NCI-H226 (cell line): ENCODE measurements at places on chromosomes 11 and 22.
A peak's percentile ranks its signal among the peaks of the same experiment; 100 is the strongest.

DNA sequence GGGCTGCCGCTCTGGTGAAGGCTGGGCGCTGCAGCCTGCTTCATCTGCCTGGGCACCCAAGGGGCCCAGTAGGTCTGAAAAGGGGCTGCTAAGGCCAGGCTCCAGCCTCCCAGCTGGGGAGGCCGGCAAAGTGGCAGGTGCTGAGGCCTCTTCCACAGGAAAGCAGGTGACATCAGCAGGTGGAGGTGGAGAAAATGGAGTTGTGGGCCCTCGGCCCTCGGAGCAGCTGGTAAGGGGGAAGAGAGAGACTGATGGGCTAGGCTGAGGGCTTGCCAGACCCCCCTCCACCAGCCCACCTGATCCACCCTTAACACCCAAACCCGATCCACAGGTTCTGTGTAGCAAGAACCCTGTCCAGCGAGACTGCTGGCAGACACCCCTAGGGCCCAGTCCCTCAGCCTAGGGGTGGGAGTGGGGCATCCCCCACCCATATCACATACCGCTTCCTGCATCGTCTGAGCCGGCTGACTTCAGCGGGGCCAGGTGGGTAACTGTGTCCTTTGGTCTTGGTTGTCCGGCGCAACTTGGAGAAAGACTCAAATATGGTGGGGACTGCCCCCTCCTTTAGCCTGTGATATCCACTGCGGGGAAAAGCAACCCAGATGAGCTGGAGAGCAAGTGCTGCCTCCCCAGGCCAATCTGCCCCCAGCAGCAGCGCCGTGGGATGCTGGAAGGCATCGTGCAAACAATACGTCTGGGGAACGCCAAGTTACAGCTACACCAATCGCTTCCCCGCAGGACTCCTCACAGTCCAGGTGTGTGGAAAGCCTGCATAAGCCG, 1.5 kb downstream of the THAP7 start:
- no peak for DNase-seq

- no peak for DNase-seq
These were observed 284 bp downstream of the CCS start for GRCh38 chr11:66593303-66593635.

DNA sequence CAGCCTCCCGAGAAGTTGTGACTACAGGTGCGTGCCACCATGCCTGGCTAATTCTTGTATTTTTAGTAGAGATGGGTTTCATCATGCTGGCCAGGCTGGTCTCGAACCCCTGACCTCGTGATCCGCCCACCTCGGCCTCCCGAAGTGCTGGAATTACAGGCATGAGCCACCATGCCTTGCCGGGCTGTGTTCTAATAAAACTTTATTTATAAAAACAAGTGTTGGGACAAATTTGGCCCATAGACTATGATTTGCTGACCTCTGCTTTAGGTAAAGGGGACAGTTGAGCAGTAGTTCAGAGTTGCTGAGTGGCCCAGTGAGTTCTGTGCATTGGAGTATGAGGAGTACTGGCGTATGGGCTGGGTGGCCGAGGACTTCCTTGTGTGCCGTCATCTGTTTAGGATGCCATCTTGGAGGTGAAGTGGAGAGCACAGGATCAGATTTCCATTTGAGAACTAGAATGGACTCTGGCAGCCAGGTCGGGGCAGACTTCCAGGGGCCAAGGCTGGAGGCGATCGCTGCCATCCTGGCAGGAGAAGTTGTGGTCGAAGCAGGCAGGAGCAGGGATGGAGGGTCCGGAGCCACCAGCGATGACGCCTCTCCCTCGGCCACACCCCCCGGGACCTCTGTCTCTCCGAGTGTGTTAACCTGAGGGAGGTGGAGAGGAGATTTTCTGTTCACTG, 43.8 kb downstream of the FBLN1 start:
- DNase-seq, result no peak

GRCh38 chr22:44353041-44353440, 40.3 kb upstream of the SHISAL1 start:
- no peak for DNase-seq

DNA sequence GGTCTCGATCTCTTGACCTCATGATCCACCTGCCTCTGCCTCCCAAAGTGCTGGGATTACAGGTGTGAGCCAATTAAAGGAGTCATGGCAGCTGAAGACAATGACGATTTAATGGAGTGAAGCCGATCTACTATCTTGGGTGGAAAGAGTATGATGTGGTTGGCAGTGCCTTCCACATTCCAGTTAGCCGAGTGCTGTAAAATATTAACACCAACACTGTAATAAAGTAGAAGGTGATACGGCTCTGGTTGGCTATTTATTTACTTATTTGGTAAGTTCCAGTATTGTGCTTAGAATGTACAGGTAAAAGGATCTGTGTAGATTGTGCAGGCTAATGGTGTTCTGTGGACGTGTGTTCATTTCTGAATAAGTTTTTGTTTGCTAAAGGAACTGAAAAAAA, 149.6 kb upstream of the MTMR2 start:
- no peak for DNase-seq

- DNase-seq, result peak; percentile 45
These were observed 20.6 kb upstream of the PLEKHB1 start for GRCh38 chr11:73625696-73626318.

GRCh38 chr22:20606041-20606783, 98.8 kb downstream of the MED15 start:
- peak; percentile 31 for DNase-seq

GRCh38 chr11:44823868-44824267, 97.1 kb downstream of the TSPAN18 start:
- DNase-seq, result no peak

DNA sequence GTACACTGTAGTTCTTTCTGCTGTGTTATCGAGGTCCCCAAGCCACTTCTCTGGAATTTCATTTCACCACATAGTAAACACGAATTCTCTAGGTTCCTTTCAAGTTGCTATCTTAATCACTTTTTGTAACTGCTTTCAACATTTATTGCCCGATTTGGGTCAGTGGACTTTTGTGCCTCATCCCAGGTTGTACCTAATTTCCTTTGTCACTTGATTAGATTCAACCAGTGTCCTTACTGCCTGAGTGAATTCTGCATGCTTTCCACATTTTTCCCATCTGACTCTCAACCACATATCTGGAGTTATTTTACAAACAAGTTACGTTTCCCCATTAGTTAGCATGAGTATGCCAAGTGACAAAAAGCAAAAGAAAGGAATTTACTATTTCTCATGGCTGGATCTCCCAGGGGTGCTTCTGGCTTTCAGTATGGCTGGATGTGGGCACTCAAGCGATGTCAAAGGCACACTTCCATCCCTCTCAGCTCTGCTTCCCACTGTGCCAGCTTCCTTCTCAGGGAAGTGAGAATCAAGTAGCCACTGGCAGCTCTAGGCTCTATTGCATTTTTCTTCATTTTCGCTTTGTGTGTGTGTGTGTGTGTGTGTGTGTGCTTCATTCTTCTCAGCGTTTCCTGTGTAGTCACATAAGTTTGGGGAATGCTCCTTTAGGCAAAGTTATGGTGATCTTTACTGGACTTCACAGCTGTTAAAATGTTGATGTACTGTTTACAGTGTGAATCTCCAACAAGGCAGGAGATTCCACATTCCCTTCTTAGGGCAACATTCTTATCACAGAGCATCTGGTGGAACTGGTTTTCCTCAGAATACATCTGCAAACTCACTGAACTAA, 128.9 kb downstream of the DBX1 start:
- no peak for DNase-seq

- DNase-seq, result no peak
These were observed 966 bp downstream of the SMTN start for GRCh38 chr22:31081963-31082605.

DNA sequence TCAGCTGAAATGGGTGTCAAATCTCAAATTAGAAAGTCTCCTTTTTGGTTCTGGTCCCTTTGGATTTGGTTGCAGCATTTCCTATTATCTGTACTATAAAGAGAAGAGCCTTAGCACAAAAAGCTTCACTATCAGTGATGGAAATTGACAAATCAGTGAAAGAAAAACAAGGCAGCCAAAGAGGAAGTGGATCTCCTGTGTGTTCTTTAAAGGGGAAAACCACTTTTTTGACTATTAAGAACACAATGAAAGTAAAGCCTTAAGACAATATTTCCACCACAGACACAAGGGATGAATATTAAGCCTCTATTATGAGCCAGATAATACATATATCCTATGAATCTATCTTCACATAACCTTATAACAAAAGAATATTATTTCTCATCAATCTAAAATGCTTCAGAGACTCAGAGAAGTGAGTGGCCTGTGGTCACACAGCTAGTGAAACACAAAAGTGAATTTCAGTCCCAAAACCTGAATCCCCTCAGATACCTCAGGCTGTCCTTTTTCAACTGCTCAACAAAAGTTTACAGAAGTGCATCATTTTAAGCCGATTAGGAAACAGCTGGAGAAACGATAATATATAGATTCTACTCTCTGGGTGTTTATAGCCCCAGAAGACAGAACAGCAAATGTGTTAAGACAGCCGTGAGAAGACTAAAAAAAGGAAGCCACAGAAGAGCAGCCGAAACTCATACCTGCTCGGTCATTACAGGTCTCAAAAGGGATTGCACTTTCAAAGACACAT, 24.4 kb upstream of the FSHB start:
- no peak for DNase-seq

DNA sequence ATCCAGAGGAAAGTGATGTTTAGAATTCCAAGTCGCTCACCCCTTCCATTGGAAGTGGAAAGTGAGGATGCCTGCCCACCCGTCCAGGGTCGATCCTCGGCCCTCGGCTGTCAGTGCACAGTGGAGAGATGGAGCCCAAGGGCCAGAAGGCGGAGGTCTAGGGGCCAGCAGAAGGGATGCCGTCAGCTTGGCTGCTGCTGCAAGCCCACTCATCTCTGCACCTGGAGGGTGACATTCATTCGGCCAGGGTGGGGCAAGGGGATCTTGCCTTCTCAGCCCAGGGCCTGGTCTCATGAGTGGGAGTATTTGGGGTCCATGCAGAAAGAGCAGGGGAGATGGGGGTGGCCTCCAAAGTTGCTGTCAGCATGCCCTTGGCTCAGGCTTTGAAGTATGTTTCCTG, 30.7 kb downstream of the LINC01488 start:
- no peak for DNase-seq

DNA sequence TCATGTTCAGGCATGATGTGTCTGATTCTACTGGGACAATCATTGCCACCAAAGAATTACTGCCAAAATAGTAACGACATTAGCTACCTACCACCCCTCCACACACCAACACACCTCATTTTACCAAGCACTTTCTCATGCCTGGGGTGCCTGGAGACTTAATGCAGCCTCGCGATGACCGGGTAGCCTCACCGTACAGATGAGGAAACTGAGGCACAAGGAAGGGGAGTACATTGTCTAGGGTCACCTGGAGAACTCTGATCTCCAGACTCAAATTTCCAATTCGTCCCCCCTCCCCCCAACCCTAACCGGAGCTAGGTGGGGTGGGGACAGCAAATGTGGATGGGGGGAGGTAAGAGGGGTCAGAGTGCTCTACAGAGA, 2.7 kb upstream of the RTN4RL2 start:
- DNase-seq, result no peak

DNA sequence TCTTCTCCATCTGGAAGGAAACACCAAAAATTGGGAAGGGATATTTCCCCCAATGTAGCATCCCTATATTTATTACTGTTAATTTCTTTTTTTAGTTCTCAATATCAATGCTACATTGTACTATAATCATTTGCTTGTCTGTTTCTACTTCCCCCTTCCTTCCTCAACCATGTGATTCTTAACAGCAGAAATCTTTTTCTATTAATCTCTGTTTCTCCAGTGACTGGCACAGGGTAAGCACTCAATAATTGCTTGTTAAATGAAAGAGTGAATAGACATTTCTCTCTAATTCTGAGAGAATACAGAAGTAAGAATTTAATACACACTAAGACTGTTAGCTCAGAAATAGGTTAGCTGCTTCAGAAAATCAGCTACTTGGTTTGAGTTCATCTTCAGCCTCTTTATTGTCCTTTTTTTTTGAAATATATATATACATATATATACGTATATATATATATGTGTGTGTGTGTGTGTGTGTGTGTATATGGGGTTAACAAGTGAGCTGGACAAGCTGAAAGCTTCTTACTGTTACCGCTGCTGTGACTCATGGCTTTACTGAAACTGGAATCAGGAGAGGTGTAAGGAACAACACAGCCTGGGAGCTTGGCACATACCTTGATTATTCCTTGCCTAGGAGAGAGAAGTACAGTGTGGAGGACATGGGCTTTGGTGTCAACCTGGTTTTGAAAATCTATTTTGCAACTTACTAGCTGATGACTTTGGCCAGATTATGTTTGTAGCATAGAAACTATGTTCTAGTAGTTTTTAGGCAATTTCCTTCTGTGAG, 26.2 kb upstream of the PDE3B start:
- DNase-seq, result no peak

- DNase-seq, result peak; percentile 94
These were observed 92.9 kb downstream of the PDHX start for GRCh38 chr11:35009191-35009943.
